ENCODE measurements at places on chromosomes 13 and 19. TPM values are rescaled to one million over a fixed set of nuclear protein-coding genes. Genes with fewer than 3 reads are reported as not detected.

GRCh38 chr13:37198629-37199028 lies 93.2 kb upstream of the CSNK1A1L start:
- DNase-seq = no peak

DNA sequence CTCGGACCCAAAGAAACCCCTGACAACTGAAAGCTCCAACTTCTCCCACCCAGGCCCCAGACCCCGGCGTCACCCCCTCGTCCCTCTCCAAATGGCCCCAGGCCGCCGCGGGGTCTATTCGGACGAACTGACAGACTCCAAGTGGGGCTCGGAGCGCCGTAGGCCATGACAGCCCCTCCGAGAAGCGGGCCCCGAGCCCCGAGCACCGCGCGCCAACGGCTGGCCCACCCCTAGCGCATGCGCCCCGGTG lies 360 bp downstream of the DDX39A start:
- peak; percentile 93 for DNase-seq

DNA sequence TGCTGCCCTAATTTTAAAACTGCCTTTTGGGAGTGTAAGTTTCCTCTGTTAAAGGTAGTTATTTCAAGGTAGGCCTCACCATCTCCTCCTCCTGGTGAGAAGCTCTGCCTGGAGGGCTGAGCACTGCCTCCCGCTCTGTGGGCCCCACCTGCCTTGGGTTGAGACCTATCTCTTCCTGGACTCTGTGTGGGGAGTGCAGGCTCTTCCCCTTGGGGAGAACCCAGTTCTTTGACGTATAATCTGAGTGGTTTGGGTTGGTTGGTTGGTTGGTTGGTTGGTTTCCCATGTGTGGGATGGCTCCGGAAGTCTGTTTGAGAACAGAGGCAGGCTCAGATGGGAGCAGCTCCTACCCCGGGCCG lies 39.1 kb downstream of the ACTN4 start:
- DNase-seq = no peak

DNA sequence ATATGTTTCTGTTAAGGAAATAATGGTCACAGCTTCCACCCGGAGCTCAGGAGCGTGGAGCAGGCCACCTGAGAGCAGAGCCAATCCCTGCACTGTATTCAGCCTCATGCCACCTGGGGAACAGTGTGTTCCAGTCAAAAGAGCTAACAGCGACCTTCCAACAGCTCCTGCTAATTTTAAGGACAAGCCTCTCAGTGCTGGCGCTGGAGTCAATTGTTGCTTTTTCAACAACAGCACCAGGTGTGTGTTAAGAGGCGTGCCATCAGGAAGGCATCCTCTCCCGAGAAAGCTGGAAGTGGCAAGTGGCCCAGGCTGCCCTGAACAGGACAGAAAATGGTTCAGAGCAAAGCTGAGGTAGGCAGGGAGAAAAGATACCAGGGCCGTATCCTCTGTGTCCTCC lies 102.0 kb downstream of the CACNA1A start:
- DNase-seq = no peak

DNA sequence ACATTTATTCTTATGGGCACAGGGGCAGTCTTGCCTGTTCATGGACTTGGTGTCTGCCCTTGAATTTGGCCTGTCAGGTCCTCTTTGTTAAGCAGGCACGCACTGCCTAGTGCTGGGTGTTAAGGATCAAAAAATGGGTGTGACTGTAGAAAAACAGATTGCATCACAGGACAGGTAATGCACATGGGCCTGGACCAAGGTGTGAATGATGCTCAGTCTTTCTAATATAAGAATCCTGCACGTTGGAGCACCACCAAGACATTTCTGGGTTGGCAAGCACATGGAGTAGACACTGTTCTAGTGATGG lies 33.7 kb downstream of the GATAD2A start:
- DNase-seq = no peak

DNA sequence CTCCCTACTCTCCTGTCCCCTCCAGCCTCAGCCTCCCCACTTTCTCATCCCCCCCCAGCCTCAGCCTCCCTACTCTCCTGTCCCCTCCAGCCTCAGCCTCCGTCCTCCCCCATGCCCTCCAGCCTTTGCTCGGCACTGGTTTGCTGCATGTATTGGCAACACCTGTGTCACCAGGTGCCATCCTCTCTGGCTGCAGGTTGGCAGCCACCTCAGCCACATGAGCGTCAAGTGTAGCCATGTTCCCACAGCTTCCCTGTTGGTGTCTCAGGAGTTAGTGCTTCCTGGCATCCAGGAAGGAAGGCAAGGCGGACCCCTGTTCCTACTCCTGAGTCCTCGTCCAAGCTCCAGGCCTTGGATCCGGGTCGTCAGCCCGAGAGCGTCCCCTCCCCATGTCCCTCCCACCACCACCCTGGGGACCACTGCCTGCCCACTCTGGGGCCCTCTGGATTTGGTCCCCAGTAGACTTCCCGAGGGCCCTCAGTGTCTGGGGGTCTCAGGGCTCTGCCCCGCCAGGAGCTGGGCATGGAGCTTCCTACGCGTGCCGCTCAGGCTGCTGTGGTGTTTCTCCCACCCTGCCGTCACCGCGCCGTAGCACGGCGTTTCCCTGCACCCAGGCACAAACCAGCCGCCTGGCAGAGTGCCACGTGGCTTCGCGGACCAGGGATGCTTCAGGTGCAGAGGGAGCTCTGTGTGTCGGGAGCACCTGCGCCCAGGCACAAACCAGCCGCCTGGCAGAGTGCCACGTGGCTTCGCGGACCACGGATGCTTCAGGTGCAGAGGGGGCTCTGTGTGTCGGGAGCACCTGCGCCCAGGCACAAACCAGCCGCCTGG lies 128.3 kb upstream of the MCF2L start:
- peak; percentile 78 for DNase-seq

DNA sequence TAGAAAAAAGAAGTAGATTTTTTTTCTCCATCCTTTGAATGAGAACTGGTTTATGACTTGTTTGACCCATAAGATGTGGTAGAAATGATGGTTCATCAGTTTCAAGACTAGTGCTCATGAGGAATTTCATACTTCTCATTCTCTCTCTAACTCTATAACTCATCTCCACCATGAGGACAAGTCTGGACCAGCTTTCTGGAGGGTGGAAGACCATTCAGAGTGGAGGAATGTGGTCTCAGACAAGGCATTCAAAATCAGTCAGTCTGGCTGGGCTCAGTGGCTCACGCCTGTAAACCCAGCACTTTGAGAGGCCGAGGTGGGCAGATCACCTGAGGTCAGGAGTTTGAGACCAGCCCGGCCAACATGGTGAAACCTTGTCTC lies 3.5 kb upstream of the EID2 start:
- DNase-seq = no peak

GRCh38 chr13:90107661-90108060 lies 1239.8 kb upstream of the MIR17HG start:
- no peak for DNase-seq

DNA sequence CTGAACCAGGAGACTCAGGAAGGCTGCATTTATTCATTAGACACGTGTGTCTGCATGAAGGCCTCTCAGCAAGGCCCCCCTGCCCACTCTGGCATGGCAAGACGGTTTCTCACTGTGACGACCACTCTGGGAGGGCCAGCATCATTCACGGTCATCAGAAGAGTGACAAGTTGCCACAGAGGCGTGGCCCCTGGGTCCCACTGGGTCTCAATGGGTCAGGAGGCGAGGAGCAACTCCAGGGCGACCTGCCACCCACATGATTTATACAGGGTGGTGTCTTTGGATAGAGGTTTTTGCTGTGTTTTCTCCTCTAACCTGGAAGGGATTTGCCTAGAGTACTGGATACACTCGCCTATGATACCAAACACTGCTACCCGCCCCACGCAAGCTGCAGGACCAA lies 60.7 kb downstream of the KLF2 start:
- DNase-seq = no peak

DNA sequence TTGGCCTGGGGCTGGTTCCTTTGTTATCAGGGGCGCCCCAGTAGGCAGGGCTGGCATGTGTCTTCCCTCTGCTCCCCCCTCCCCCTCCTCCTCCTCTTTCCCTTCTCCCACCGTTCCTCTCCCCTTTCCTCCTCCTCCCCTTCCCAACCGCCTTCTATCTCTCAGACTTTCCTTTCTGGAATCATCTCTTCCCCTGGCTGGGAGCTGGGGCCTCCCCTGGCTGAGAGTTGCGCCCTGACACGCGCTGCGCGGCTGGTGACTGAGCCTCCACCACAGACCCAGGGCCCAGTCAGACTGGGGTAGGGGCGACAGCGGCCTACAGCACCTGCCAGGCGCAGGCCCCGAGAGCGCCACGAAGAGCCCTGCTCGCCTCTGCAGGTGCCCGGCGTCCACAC lies 2.8 kb downstream of the PNMA8B start:
- DNase-seq = no peak

DNA sequence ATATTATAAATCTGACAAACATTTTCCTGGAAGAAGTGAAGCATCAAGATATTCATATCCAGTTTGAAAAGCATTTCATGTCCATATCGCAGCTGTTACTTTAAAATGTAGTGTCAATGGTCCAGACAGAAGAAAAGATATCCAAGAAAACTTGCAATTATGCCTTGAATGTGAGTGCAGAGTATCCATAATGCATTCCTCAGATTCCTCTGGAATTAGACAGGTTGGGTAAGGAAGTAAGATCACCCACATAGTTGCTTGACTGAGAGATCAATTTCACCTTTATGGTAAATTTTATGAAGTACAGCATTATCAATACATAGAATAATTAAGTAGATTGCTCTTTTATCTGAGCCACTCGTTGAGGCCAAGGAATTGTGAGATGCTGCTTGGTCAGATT lies 327.0 kb upstream of the SLITRK5 start:
- no peak for DNase-seq

DNA sequence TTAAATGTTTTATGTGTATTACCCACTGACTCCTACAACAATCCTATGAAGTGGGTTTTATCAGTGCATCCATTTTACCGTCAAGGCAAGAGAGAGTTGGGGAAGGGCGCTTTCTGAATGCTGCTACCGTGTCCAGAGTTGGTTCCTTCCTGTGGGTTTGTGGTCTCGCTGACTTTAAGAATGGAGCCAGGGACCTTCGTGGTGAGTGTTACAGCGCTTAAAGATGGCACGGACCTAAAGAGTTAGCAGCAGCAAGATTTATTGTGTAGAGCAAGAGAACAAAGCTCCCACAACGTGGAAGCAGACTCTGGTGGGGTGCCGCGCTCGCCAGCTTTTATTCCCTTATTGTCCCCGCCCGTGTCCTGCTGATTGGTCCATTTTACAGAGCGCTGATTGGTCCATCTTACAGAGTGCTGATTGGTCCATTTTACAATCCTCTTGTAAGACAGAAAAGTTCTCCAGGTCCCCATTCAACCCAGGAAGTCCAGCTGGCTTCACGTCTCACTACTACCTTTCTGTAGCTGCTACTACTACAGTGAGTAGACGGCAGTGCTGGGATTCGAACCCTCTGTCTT lies 6.1 kb downstream of the OSCAR start:
- DNase-seq = no peak

GRCh38 chr19:46373491-46374359 lies 26.8 kb downstream of the PPP5C start:
- peak; percentile 85 for DNase-seq

DNA sequence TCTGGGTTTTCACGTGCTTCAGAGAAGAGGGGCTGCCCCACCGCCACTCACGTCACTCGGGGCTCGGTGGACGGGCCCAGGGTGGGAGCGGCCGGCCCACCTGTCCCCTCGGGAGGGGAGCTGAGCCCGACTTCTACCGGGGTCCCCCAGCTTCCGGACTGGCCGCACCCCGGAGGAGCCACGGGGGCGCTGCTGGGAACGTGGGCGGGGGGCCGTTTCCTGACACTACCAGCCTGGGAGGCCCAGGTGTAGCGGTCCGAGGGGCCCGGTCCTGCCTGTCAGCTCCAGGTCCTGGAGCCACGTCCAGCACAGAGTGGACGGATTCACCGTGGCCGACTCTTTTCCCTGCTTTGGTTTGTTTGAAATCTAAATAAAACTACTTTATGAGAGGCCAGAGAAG lies 2.2 kb upstream of the GZMM start:
- DNase-seq = no peak

- DNase-seq = peak; percentile 99
Measured at GRCh38 chr19:40690693-40691420, 406 bp upstream of the NUMBL start.

- no peak for DNase-seq
Measured at GRCh38 chr13:39597838-39598237, 5.2 kb downstream of the LHFPL6 start.

DNA sequence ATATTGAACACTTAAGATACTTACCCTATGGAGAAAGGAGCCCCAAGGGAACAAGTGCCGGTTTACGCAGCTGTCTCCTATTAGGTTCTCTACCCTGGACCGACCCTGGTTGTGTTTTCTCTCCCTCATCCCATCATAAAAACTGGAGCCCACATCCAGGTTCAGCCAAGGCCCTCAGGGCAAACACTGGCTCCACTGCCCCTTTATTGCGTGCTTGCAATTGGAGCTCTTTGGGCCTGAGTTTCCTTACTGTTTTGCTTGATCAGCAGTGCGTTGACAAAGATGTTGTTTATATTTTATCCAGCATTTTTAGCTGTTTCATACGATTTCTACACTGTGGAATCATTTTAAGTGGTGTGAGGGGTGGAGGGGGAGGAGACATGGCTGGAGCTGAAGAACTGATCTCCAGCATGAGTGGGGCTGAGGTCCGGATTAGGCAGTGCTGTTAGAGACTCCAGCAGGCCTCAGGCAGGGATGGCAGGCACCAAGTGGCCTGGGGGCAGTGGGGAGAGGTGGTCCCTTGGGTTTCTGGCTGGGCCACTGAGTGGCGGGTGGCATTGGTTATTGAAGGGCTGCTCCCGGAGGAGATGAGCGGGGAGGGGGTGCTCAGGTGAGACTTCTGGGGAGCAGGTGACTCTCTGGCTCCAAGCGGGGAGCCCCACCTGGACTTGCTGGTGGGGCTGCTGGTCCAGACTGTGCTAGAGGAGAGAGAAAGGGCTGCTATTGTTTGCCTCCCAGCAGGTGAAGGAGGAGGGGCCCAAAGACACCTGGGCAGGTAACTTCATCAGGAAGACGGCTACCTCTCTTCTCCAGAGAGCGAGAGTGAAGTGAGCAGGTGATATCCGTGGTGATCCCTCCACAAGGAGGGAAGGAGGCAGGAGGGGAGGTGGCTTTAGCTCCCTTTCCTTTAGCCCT lies 62.4 kb upstream of the RNF113B start:
- no peak for DNase-seq

GRCh38 chr13:104740641-104741222 lies 1674.5 kb upstream of the SLC10A2 start:
- DNase-seq = no peak

GRCh38 chr19:43731346-43731745 lies 15.5 kb downstream of the IRGC start:
- no peak for DNase-seq

The ANGPTL8 gene
- total RNA-seq = 4.5 TPM

The ZNF180 gene
- total RNA-seq = 3.9 TPM

The CDX2 gene
- total RNA-seq = 0.45 TPM

The CD33 gene
- total RNA-seq = 18.6 TPM

The MVB12A gene
- 46.9 TPM for total RNA-seq

The S1PR5 gene
- 0.13 TPM for total RNA-seq

The SLC7A10 gene
- 24.2 TPM for total RNA-seq

The STOML3 gene
- not detected for total RNA-seq

The ZNF440 gene
- total RNA-seq = 12.2 TPM
